ENCODE measurements at places on chromosomes 12 and 14.

- no peak for DNase-seq
Measured at GRCh38 chr14:58725871-58726270, 88.1 kb downstream of the DACT1 start.

GRCh38 chr12:88925454-88925853 is 345.2 kb upstream of the KITLG start:
- DNase-seq, result no peak

DNA sequence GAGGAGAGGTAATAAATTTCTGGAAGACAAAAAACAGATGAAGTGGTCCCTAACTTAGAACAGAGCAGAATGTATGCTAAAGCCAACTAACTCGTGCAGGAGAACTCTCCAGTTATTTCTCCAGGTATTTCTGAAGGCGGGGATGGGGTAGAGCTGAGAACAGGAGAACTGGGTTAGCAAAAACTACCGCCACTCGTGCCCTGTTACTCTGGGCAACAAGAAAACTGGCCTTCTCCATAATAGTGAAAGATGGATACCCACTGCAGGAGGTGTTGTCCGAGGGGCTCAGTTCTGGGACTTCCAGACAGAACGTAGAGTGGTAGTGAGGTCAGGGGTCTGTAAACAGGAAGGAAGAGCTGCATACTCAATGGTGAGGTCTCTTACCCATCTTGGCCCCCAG is 187.3 kb upstream of the FRMD6 start:
- DNase-seq, result no peak

DNA sequence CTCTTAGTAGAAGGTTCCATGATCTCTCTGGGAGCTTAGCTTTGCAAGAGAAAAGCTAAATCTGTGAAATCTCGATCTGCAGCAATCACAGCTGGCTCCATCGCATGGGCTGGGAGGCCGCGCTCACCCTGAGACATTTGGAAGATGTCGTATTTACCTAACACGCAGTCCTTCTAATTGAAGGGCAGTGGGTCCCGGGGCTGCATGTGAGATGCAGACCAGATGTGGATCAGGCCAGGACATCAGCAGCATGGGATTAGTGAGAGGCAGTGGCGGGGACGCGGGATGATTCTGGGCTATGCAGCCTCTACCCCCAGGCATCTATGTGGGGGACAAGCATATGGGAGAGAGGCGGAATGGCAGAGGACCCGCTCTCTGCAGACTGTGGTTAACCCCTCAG is 312.4 kb upstream of the RTL1 start:
- DNase-seq, result no peak

DNA sequence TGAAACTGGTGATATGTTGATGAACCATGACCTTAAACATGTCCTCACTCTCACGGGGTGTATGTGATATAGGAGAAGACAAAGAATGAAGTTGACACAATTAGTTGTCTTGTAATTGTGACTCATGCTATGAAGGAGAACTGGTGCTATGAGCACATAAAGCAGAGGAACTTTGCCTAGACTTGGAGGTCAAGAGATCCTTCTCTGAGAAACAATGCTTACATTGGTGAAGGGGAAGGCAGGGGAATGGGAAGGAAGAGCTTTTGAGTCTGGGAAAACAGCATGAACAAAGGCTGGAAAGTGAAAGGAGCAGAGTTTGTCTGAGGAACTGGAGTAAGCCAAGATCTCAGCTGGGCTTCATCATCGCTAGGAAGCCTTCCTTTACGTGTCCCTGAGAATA is 83.2 kb downstream of the MYRFL start:
- no peak for DNase-seq

- no peak for DNase-seq
Measured at GRCh38 chr12:28602786-28603185, 412.5 kb downstream of the CCDC91 start.

DNA sequence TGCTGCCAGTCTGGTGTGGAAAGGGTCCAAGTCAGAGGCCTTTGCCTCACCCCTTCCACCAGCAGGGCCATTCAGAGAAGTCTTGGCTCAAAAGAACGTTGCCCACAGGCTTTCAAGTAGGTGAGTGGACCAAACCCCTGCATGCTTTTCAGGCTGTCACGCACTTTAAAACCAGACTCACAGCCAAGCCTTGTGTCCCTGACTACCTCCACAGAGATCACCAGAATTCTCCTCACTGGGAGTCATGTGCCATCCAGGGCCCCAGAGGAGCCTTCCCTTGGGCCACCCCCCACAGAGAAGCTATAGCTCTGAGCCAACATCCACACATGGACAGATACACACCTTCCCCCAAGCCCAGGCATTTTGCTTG is 283.1 kb downstream of the DPF3 start:
- no peak for DNase-seq
